Fibroblast of upper back skin (primary cell): ENCODE measurements at places on chromosomes 7 and 10.

DNA sequence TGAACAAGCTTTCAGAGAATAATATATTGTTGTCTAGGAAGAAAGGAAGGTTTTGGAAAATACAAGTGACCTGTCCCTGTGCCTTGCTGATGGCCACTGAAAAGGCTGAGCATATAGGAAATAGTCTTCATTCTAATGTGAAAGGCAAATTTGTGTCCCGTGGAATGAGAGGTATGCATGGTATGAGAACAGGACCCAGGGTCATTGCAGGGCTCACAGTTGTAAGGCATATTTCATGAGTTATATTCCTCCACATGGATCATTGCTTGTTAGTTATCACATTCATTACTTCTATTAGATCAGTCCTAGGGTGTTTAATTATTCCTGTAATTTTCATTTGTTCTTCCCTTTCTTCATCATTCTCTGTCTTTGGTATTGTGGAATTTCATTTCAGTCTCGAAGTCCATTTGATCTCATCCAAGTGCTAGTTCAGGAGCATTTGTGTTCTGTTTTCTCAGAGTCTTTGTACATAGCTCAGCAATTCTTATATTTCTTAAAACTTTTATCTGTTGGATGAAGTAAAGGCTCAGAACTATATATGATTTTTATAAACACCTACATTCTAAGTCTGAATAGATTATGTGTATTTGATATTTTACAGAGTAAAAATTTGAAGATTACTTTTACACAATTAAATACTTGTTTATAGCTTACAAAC is 39.4 kb upstream of the ARHGAP21 start:
- DNase-seq = peak; percentile 80

DNA sequence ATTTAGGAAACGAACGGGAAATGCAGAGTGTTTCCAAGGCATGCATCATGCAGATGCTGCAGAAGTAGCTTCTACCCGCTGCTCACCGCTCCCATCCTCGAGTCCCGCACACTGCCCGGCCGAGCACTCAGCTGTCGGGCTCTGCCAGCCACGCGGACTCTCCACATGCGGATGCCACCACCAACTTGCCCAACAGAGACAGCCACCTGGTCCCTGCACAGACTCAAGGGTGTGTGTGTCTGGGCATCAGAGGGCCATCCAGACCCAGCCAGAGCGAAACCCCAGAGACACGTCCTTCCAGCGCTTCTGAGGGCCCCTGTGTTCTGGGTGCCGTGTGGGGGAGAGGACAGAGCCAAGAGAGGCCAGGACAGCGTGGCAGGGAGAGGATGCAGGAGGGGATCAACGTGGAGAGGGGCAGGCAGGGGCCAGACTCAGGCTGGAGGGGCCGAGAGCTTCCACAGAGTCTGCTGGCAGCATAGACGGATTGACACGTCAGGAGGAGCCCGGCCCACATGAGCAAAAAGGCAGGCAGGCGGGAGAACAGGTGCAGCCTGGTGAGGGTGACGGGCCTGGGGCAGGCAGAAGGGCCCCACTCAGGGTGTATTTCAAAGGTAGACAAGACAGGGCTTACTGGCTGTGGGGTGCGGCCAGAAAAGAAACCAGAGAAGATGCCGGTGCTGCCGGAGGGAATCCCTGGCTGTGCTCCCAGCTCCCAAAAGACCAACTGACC is 18.3 kb downstream of the GPER1 start:
- no peak for DNase-seq

DNA sequence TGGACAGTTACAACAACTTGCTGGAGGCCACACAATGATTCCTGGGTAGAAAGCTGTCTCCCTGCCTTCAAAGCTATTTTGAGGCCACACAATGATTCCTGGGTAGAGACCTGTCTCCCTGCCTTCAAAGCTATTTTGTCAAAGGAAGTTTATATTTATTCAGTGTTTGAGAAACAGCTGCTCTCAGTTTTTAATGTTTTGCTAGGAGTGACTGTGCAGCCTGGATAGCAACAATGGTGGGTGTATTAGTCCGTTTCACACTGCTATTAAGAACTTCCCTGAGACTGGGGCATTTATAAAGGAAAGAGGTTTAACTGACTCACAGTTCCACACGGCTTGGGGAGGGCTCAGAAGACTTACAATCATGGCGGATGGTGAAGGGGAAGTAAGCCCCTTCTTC is 3.9 kb upstream of the SGPL1 start:
- DNase-seq = no peak

DNA sequence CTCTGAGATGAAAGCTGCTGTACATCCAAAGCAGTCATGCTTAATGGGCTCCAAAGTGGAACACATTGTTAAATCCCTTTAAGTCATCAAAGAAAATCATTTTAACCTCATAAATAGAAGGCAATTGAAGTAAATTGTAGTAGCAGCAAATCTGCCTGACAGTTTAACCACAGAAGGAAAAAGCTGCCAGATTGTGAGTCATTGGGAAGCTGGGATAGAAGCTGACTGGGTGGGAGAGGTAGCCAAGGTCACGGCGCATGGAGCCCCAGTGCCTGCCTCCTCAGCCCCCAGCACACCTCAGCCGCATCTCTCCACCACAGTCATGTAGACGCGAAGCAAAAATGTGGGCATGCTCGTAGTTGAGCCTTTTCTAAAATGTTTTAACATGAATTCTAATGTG is 44.0 kb downstream of the TARP start:
- peak; percentile 74 for DNase-seq

- DNase-seq = no peak
Measured at GRCh38 chr10:5349362-5349761, 15.4 kb upstream of the UCN3 start.

GRCh38 chr10:15558136-15558535 is 161.6 kb downstream of the ITGA8 start:
- DNase-seq = peak; percentile 97

DNA sequence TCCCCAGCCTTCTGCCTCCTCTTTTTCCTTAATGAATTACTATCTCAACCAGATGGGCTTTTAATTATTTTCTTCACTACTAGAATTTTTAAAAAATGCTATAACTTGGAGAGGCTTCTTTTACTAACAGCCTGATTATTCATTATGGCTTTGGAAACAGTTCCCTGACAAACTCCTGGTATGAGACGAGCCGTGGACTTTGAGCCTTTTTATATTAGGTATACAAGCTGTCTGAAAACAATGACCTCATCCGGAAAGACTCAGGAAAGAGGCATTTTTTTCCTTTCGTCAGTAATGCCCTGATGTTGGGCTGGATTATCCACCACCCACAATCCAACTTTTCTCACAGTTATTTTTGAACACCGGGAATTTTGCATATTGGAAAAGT is 26.7 kb upstream of the ABLIM1 start:
- peak; percentile 75 for DNase-seq

- DNase-seq = no peak
Measured at GRCh38 chr7:18027628-18028027, at the start of gene PRPS1L1. PRPS1L1 (minus strand) TSS chr7:18027846.

DNA sequence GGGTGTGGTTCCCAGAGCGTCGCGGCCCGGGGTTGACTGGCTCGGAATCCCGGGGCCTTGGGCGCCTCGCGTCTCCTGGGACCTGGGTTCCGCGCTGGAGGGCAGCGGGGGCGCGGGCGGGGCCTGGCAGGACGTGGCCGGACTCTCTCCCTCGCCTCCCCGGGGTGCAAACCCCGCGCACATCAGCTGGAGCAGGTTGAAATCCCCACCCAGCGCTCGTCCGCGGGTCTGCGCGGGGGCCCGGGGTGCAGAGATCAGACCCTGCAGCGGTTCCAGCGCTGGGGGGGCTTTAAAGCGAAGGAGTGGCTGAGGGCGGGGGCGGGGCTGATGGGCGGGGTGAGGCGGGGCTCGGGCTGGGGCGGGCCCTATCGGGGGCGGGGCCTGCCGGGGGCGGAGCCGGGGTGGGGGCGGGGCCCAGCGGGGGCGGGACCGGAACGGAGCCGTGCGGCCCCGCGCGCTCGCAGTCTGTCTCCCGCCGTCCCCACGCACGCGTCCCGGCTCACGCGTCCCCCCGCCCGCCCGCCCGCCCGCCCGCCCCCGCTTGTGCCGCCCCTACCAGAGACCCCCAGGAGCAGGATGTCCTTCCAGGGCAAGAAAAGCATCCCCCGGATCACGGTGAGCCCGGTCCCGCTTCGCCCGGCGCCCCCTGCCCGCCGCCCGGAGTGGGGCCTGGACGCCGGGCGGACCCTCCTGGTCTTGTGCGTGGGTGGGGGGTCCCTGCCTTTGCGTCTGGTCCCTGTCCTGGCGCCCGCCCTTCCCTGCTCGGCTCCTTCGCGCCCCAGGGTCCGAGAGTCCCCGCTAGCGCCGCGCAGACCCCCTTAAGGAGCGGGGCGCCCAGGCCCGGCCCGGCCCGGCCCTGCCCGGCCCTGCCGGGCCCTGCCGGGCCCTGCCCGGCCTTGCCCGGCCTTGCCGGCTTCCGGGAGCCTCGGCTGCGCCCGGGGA is at the start of gene DPYSL4:
DPYSL4 (plus strand) TSS at position 461 of the 942 bp plus-strand sequence; CDS start at position 577, 116 bp downstream.
- peak; percentile 20 for DNase-seq

DNA sequence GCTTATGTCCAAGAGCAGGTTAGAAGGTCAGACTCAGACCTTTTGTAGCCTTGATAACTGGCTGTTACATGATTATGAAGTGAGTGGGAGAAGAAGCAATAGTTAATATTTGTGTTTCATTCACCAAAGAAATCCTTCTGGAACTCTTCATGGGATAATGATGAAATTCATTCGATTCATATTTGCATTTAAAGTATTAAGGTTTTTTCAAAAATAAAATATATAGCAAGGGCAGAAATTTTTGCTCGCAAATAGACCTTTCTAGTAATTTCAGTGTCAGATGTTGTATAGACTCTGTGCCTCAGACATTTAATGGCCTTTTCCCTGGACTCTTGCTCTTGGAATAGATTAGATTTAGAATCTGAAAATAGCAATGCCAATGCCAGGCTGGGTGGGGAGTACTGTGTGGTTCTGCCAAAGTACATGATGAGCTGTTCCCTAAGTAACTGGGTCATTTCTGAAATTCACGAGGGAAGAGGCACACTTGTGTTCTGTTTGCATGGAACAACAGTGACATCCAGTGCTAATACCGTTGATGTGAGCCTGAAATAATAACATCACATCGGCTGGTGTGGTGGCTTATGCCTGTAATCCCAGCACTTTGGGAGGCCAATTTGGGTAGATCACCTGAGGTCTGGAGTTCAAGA is 119.2 kb downstream of the MBL2 start:
- no peak for DNase-seq

- DNase-seq = no peak
Measured at GRCh38 chr10:68110027-68110426, 739 bp downstream of the MYPN start.

DNA sequence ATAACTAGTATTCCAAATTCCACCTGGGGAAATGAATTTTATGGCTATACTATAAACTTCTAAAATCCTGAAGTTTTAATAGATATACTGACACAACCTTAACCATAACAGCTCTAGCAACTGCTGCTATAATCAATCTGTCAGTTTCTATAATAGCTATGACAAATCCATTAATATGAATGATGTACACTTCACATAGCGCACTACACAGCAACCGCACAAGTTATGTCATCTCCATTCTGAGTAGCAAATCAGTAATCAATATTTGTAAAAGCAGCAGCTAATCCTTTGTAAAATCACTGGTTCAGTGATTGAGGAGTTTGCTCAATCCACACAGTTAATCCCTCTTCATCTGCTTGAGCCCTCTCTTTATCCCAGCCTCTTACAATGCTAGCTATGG is 105.3 kb downstream of the SKAP2 start:
- no peak for DNase-seq

- DNase-seq = peak; percentile 49
Measured at GRCh38 chr7:12703881-12704280, 16.4 kb downstream of the ARL4A start.

GRCh38 chr10:9010093-9010492 is 955.6 kb downstream of the GATA3 start:
- DNase-seq = no peak

- DNase-seq = peak; percentile 11
Measured at GRCh38 chr7:106858618-106859532, 6.2 kb upstream of the PIK3CG start.

DNA sequence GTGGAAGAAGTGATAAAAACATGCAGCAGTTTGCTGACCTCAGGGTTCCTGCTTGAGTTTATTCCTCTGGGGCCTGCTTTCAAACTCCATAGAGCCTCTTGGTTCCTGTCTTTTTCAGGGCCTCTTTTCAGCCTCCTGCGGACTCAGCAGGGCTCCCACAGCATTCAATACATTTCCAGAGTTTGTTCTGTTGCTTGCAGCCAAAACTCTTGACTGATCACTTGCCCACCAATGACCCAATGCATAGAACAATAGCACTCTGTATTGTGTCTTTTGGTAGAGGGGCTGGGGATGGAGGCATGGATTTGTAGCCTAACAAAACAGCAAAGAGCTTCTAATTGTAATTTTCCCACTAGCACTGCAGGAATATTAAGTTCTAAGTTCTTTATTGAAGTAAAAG is 50.8 kb upstream of the CREB5 start:
- no peak for DNase-seq

GRCh38 chr10:3292636-3293035 is 120.1 kb upstream of the PITRM1 start:
- DNase-seq = peak; percentile 36

DNA sequence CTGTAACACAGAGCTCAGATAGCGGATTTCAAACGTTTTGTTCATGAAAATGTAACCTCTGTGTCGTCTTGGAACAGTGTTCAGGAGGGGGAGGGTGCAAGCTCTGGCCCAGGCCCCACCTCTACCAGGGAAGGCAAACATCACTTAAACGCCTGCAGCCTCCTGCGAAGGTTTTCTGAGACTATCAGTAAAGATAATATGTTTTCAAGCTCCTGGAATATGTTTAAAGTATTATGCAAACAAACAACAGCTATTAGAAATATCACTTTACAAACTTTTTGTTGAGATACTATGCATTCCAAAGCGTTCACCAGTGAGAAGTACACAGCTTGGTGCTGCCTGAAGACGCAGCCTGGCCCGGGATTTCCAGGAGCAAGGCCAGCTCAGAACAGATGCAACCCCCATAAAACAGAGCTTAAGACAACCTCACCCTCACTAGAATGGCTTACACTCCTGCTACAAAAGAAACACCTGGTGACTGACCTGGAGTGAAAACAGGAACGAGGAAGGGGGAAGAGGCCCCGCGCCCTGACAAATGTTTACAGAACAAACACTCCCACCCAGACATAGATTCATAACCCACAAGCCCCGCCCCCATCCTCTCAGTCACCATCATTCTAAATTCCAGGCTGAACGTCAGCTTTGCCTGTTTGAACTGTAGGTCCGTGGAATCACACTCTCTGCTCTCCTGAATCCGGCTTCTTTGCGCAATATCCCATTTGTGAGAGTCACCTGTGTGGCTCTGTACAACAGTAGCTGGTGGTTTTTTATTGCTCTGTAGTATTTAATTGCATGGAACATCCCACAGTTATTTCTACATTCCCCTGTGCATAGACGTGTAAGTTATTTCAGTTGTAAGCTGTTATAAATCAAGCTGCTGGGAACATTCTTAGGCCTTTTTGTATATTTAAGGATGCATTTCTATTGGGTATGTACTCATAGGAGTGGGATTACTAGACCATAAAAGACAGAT is 155.0 kb downstream of the PTPRN2 start:
- DNase-seq = peak; percentile 6

DNA sequence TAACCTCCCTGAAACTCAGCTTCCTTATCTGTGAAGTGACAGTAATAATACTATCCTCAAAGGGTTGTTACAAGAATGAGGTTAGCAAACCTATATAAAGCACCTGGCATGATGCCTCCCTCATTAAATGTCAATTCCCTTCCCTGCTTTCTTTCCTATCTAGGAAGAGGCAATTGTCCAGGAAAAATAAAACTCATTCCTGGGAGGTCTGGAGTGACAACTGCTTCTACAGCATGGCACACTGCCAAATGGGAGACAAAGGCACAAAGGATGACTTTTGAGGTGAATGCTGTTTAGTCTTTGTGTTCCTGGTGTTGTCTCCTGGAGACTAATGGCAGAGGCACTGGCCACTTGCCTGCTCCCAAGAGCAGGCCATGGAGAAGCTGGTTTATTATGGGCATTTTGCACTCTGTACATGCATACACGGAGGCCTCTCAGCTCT is 32.2 kb upstream of the PDE1C start:
- no peak for DNase-seq

GRCh38 chr7:83313931-83314330 is 151.2 kb upstream of the PCLO start:
- no peak for DNase-seq
